Activated T-cell treated with anti-CD3 and anti-CD28 coated beads, Interleukin-2, amount 50 U/mL, for 4 hours (primary cell): ENCODE measurements at places on chromosomes 3 and 15.

- no peak for DNase-seq
Observed at GRCh38 chr15:61659566-61660190, 400.6 kb downstream of the VPS13C start.

DNA sequence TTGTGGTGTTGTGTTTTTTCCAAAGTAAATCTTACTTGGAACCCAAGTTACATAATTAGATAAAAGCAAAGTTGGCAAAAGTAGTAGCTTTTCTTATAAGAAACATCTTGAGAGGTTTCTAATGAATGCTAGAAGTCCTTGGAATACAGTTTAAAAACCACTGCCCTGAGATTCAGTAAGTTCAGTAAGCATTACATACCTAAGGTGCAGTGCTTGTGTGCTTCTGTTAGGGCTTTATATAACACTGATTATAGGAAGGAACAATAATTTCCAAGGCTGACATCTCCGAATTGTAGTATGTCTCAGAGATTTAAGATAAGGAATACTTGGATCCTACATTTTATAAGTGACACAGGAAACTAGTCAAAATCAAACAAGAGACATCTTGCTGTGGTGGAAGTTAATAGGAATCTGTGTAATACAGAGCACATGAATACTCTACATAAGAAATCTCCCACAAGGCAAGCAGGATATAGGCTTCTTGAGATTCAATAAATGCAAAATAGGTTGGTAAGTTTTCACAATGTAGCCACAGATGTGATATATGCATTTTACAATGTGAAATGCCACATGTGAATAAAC lies 268.2 kb downstream of the LSAMP start:
- no peak for DNase-seq

GRCh38 chr3:9398700-9399336 lies 1.4 kb downstream of the SETD5 start:
- DNase-seq: no peak

DNA sequence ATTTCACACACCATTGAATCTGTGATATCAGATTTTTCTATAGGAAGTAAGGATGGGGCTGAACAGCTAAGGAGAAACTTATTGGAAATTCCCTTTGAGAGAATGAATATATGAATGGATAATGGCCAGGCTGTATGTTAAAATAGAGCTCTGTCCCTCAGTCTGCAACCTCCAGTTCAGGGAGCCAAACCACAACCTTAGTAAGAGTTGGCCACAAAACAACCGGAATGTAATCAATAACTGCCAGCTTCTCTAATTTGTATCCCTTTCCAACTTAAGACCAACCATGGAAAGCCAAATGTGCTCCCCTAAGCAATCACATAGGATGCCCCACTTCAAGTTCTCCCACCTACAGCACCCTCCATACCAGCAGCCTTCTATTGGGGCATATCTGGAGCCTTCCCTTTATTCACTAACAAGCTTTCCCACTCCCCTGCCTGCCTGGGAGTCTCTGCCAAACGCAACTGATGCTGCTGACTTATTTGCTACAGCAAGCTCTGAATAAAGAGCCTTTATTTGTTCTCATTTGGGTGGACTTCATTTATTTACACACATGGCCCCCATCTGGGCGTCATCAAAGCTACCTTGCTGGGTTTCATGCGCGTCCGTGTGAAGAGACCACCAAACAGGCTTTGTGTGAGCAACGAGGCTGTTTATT lies 75.4 kb upstream of the LARS2 start:
- no peak for DNase-seq

- DNase-seq: no peak
Observed at GRCh38 chr3:129746629-129747028, 140.2 kb upstream of the PLXND1 start.

DNA sequence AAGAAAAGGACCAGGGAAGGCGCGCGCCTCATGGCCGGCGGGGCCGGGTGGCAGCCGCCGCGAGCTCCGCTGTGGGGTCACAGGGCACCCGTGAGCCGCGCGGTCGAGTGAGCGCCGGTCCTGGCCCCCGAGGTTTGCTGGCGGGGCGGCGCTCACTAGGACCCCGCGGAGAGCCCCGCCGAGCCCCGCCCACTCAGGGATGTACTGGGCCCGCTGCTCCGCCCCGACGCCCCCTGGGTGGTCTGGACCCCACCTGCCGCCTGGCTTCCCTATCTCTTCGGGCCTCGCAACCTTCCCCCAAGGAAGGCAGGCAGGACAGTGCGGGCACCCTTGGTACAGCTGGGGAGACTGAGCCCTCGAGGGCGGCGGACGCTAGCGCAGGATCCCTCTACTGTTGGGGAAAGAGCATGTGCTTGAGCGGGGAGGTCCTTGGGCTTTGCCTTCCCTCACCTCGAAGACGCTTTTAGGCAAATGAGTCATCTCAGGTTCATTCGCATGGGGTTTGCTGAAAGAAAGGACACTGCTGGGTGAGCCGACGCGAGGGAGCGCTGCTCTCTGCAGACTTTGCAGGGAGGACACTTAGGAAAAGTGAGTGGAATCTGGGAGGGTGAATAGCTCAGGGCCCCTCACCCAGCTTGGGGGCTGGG lies at the start of gene CHRNB4:
Gene CHRNB4, minus strand, starts transcription at position 109 of the 647 bp plus-strand sequence. Its CDS starts 77 bp downstream, at position 32.
- no peak for DNase-seq

GRCh38 chr3:185549122-185549521 lies 3.3 kb downstream of the LIPH start:
- DNase-seq: no peak

DNA sequence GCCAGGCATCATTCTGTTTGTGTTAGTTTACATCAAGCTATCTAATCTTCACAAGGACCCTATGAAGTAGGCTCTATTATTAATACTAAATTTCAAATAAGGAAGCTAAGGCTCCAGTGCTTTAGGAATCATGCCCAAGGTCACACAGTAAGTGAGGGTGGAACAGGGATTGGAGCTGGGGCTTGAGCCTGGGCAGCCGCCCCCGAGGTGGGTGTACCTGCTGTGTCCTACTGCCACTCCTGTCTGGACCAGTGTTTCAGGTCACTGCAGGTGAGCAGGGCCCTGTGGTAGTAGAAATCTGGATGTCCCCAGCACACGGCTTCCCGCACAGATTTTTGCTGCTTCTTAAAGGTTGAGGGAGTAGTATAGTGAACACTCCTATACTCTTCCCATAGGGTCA lies 6.5 kb downstream of the KLF13 start:
- DNase-seq: no peak

GRCh38 chr3:54705730-54706129 lies 222.1 kb downstream of the LRTM1 start:
- no peak for DNase-seq

- no peak for DNase-seq
Observed at GRCh38 chr3:98766924-98767323, 3.8 kb downstream of the ST3GAL6 start.

DNA sequence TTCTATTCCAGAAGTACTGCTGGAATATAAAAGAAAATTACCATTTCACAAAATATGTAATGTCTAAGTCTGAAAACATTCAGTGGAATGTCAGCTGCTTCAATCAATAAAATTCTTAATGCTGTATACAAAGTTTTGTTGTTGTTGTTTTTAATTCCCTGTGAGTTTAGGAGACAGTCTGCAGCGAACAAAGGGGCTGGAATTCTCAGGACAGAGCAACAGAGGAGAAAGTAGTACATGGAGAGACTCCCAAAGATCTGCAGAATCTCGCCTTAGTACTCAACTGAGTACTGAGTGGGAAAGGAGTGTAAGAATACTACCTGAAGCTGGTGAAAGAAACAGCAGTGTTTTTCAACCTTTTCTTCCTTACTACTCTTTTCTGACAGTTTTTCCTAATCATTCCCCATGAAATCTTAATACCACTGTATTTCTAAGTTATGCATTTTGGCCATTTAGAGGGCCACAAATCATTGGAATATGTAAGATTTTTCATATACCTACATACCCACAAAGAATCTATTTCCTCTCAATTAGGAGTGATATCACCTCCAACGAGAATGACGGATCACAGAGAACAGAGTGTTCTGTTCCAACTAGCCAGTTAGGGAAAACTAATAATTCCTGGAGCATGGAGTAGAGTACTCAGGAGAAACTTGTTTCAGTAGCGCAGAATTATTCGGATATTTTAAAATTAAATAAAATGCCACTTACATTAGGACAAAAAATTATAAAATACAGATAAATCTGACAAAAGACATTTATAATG lies 16.0 kb downstream of the ANKRD28 start:
- DNase-seq: no peak

- no peak for DNase-seq
Observed at GRCh38 chr15:66573348-66573718, 7.5 kb upstream of the LCTL start.

GRCh38 chr3:179156170-179156569 lies 8.0 kb downstream of the PIK3CA start:
- no peak for DNase-seq

- DNase-seq: no peak
Observed at GRCh38 chr3:119913021-119913420, 131.1 kb downstream of the NR1I2 start.

DNA sequence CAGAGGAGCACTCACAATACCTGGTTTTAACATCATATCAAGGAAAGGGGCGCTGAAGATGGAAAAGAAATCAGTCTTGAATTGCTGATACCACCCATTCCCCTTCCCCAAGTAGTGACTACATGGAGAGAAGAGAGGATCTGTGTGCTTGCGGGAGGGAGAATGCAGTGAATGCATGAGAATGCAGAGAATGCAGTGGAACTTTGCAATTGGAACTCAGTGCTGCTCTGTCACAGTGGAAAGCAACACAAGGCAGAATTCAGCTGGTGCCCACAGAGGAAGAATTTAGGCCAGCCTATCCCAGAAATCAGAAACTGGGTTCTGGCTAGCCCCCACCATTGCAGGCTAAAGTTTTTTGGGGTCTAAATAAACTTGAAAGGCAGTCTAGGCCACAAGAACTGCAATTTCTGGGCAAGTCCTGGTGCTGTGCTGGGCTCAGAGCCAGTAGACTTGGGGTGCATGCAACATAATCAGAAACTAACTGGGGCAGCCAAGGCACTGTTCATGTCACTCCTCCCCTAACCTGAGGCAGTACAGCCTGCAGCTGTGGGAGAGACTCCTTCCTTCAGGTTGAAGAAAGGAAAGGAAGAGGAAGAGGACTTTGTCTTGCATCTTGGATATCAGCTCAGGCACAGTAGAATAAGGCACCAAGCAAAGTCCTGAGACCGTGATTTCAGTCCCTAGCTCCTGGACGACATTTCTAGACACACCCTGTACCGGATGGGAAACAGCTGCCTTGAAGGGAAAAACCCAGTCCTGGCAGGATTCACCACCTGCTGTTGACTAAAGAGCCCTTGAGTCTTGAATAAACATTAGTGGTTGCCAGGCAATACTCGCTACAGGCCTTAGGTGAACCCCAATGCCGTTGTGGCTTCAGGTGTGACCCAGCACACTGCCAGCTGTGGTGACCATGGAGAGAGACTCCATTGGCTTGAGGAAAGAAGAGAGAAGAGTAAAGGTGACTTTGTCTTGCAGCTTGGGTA lies 329.3 kb downstream of the TBL1XR1 start:
- no peak for DNase-seq

GRCh38 chr3:30356866-30357753 lies 249.3 kb upstream of the TGFBR2 start:
- DNase-seq: no peak

- no peak for DNase-seq
Observed at GRCh38 chr15:75030424-75030823, 7.0 kb downstream of the PPCDC start.

DNA sequence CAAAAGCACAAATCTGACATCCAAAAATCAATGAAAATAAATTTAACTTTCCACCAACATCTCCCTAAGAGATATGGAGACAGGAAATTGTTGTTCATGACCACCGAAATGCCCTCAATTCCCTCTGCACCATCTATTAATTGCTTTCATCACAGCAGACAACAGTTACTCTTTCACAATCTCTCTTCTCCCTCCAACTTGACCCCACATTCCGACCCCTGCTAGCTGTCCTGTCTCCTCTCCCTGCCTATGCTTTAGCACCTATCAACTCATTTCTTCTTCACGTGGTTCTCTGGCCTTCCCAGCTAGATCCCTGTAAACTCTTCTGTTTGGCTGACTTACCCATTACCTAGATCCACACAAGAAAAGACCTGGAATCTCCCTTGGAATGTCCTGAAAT lies 173.9 kb upstream of the ADAMTS9 start:
- no peak for DNase-seq

DNA sequence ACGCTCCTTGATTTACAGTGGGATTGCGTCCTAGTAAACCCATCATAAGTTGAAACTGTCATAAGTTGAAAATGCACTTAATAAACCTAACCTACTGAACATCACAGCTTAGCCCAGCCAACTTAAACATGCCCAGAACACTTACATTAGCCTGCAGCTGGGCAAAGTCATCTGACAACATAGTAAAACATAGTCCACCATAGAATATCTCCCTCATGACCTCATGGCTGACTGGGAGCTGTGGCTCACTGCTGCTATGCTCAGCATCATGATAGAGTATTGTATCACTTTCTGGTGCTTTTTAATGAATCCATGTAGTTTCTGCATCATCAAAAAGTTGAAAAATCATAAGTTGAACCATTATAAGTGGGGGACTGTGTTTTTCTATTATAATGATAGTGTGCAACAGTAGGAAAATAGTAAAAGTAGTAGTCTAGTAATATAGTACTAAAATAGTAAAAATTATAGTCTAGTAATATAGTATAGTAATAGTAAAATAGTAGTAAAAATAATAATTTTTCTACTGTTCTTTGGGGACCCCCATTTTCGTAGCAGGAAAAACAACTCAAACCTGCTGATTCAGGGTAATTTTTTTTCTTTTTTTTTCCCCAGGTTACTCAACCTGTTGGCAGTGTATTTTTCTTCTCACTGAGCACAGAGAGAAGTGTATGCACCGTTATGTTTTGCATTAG lies 233.5 kb downstream of the MYRIP start:
- no peak for DNase-seq

- DNase-seq: no peak
Observed at GRCh38 chr3:29280404-29281093, at the start of gene RBMS3. Gene RBMS3, plus strand, starts transcription at chr3:29281071.

- DNase-seq: no peak
Observed at GRCh38 chr3:127264292-127264691, 23.6 kb downstream of the PRR20G start.

DNA sequence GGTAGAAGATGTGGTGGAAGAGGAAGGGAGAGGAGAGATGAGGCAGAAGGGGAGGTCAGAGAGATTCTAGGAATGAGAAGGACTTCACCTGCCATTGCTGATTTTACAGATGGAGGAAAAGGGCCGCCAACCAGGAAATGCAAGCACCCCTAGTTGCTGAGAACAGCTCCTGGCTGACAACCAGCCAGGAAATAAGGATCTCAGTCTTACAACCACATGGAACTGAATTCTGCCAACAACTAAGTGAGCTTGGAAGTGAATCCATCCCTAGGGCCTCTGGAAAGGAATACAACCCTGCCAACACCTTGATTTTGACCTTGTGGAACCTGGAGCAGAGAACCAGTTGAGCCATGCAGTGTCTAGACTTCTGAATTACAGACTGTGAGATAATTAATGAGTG lies 86.6 kb downstream of the EDEM1 start:
- no peak for DNase-seq

DNA sequence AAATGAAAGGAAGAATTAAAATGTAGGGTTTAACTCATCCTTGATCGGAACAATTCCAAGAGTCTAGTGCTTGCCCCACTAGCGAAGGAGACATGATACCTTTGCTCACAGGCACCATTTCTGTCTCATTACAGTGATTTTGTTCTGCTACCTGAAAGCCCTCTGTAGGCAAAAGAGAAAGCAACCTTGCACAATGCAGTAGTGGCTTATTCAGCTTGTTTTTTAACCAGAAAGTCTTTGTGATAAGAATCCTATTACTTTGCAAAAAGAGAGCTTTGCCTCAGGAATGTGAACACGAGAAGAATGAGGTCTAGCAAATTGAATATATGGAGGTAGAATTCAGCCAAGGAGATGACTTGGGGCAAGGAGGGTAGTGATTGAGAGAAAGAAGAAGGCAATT lies 684.4 kb downstream of the GRM7 start:
- DNase-seq: no peak

GRCh38 chr3:8887435-8888300 lies 75.6 kb downstream of the RAD18 start:
- no peak for DNase-seq
